A549 treated with ZK216348 at 1 μM for 4 hours (cell line): ENCODE measurements at places on chromosomes 1 and 21. TPM values are rescaled to one million over a fixed set of nuclear protein-coding genes. Genes with fewer than 3 reads are reported as not detected.

PPFIA4 gene
- 0.38 to 1.4 TPM (median 0.64 TPM) in 5 replicates for total RNA-seq

ST6GALNAC5 gene
- not detected in 5 replicates for total RNA-seq

NBPF4 gene
- total RNA-seq, result 0.08 to 0.14 TPM (median 0.13 TPM) in 4 of 5 replicates, not detected in the other

PKNOX1 gene
- total RNA-seq, result 4.7 to 8.6 TPM (median 6.2 TPM) in 5 replicates

MAP3K7CL gene
- total RNA-seq, result 1.1 to 2.6 TPM (median 1.4 TPM) in 5 replicates

NEXN gene
- total RNA-seq, result 5.0 to 15.4 TPM (median 7.0 TPM) in 5 replicates

GPR37L1 gene
- total RNA-seq, result 0.13 to 0.18 TPM (median 0.15 TPM) in 5 replicates

CPTP gene
- 11.2 to 23.6 TPM (median 21.2 TPM) in 5 replicates for total RNA-seq

C1orf74 gene
- total RNA-seq, result 1.2 to 1.8 TPM (median 1.6 TPM) in 5 replicates
